ENCODE measurements at places on chromosomes 7 and 10.

- no peak for DNase-seq
Observed at GRCh38 chr10:33187427-33187999, 147.0 kb downstream of the NRP1 start.

GRCh38 chr7:90709501-90710465, 113.7 kb downstream of the CDK14 start:
- DNase-seq, result no peak

DNA sequence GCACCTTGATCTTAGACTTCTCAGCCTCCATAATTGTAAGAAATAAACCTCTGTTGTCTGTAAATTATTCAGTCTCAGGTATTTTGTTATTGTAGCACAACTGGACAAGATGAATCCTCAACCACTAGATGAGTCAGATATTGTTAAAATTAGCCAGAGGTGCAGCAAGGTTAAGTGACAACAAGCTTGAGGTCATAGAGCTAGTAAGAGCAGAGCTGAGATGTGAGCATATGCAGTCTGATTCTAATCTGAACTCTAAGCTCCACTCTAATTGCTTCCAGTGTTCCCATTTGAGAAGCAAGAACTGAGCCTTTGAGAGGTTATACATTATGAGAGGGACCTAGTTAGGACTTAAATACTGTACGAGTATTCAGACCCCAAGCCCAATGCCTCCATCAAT, 93.1 kb downstream of the FZD1 start:
- DNase-seq, result no peak

DNA sequence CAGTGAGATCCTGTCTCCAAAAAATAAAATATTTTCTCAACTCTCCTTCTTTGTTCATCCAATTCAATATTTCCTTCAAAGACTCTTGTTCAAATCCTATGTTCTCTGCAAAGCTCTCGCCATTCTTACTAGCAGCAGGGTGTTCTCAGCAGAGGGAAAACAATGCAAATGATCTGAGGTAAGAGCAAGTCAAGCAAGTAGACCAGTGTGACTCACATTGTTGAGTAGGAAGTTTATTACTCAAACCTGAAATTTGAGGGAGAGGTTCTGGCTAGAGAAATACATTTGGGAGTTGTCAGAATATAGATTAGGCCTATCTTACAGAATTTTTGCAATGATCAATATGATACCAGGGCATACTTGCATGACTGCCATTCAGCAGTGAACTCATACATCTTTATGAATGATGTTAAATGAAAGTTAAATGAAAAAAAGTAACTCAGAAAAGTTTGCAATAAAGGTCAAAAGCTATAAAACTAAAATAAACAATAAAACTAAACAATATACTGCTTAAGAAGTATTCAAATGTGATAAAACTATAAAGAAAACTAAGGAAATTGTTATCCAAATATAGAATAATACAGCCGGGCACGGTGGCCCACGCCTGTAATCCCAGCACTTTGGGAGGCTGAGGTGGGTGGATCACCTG, 5.8 kb downstream of the IDE start:
- no peak for DNase-seq

DNA sequence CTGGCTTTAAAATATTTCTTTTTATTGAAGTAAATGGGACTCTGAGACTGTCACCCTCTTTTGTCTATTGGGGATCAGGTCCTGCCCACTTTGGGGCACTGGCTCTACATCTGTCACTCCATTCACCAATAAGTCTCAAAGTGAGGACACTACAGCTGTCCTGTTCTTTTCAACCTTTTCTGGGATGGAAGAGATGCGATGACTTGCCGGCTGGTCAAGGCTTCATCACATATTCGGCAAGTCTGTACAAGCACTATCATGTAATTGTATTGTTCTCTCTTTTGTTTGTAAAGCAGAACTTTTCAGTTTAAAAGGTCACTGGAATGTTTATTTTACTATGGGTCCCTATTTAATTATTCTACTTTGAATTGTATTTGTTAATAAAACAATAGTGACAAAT, 17.7 kb upstream of the SP8 start:
- DNase-seq, result no peak

DNA sequence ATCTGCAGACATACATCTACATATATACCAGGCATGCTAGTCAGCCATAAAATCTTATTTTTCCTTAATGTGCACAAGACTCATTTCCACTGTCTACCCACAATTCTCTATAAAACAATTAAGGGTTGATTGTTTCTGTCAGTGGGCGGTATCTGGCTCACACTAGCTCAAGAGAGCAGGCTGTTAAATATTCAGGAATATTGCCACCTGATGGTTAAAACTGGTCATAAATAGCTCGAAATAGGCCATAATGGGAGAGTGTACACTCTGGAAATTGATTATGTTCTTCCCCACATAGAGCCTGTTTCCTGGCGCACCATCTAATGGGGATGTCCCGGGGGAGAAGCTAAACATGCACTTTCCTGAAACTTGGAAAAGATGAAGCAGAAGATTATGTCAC, 620.6 kb upstream of the ANKRD30A start:
- no peak for DNase-seq

- no peak for DNase-seq
Observed at GRCh38 chr10:123995082-123995460, 98.3 kb downstream of the CHST15 start.

DNA sequence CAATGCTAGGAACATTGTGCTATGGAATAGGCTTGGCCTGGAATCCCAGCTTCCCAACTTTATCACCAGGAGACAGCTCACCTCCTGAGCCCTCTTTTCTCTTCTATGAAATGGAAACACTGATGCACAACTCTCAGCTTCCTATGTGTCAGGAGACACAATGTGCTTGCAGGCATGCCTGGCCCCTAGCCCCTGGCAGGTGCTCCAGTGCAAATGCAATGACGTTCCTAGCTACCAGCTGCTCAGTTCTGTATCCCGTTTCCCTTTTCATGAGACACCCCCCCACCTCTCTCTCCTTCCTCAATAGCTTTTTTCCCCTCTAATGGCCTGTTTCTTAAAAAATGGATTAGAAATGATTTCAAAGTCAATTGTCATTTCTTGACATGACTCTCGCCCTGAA, 30.7 kb downstream of the HABP2 start:
- DNase-seq, result no peak

- no peak for DNase-seq
Observed at GRCh38 chr7:12488341-12488740, 82.2 kb upstream of the SCIN start.

DNA sequence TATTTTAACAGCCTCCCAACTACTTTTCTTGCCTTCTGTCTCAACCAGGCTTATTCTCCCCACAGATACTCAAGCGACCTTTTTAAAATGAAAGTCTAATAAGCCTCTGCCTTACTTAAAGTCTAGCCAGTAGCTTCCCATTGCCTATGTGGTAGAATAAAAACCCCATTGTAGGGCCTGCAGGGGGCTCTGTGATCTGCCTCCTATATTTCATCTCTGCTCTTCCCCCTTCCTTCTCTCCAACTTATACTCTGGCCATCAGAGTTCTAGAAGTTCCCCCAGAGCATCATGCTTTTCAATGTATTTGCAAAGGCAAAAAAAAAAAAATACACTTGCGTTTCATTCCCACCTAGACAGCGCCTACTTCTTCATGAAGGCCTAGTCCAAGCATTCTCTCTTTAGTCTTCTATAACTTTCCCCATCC, 167.7 kb upstream of the ADO start:
- DNase-seq, result no peak

- DNase-seq, result no peak
Observed at GRCh38 chr7:99876491-99876890, 342 bp downstream of the OR2AE1 start.

DNA sequence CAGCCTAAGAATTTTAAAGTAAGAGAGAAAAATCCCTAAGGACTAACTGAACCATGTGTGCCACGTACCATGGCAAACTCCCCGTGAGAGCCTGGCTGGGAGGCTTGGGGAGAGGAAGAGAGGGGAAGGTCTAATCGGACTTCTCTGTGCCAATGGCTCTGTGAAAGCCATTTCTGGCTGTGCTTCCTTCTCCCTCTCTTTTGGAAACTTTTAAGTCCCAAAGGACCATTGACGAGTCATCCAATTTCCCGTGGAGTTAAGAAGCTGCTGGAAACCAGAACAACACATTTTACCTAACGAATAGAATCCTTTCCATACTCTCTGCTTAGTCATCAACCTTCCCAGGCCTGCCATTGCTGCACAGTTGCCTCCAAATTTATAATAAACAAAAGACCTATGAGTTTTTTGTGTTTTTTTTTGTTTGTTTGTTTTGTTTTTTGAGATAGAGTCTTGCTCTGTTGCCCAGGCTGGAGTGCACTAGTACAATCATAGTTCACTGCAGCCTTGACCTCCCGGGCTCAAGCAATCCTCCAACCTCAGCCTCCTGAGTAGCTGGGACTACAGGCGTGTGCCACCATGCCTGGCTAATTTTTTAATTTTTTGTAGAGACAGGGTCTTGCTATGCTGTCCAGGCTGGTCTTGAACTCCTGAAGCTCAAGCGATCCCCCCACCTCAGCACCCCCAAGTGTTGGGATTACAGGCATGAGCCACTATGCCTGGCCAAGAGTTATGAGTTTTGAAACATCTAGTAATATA, 13.2 kb downstream of the LAMB1 start:
- no peak for DNase-seq

DNA sequence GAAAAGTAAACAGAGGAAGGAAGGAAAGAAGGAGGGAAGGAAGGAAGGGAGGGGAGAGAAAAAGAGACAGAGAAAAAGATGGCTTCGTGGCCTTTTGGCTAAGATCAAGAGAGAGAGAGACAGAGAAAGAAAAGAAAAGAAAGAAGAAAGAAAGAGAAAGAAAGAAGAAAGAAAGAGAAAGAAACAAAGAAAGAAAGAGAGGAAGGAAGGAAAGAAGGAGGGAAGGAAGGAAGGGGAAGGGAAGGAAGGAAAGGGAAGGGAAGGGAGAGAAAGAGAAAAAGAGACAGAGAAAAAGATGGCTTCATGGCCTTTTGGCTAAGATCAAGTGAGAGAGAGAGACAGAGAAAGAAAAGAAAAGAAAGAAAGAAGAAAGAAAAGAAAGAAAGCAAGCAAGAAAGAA, 91.4 kb downstream of the PRLHR start:
- DNase-seq, result no peak

DNA sequence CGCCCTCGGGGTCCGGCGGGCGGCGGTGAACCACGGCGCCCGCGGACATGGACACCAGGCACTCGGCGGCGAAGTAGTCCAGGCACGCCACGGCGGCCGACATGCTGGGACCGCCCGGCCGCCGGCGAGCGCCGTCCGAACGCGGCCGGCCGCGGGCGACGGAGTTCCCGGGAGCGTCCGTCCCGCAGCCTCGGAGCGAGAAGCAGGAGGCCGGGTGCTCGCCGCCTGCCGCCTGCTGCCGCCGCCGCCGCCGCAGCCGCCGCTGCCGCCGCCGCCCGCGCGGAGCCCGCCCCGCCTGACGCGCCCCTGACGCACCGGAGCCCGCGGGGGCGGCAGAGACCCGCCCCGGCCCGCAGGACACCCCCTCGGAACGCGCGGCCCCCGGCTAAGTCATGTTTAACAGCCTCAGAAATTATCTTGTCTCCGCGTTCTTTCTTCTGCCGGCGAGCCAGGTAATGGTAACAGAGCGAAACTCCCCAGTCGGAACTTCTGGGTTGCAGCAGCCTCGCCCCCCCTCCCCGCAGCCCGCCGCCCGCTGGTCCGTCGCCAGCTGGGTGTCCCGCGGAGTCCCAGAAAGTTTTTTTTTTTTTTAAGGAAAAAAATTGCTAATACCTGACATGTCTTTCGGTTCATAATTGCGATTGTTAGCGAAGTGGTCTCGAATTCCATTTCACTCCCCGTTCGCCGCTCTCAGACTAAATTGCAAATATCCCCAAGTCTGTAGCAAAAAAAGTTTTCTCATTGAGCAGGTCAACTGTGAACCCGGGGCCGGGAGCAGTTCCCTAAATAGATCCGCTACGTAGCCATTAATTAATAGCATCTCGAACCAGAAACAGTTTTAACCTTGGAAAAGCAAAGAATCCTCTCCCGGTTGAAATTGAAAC, at the start of gene KLF14:
TSS of gene KLF14 (minus strand) at position 277 of the 884 bp plus-strand sequence. CDS start at position 103, 174 bp downstream.
- no peak for DNase-seq

- no peak for DNase-seq
Observed at GRCh38 chr10:43084812-43085211, 7.9 kb downstream of the RET start.

GRCh38 chr10:79555354-79556309, 4.6 kb downstream of the SFTPA2 start:
- DNase-seq, result no peak

Measured in stimulated activated CD8-positive, alpha-beta memory T cell treated with anti-CD3 and anti-CD28 coated beads, Interleukin-7, amount 100 ng/mL, for 48 hours (primary cell).